ENCODE measurements at places on chromosomes 7 and 10.

- no peak for DNase-seq
Measured at GRCh38 chr7:97006816-97007582, 1.6 kb downstream of the DLX6 start.

DNA sequence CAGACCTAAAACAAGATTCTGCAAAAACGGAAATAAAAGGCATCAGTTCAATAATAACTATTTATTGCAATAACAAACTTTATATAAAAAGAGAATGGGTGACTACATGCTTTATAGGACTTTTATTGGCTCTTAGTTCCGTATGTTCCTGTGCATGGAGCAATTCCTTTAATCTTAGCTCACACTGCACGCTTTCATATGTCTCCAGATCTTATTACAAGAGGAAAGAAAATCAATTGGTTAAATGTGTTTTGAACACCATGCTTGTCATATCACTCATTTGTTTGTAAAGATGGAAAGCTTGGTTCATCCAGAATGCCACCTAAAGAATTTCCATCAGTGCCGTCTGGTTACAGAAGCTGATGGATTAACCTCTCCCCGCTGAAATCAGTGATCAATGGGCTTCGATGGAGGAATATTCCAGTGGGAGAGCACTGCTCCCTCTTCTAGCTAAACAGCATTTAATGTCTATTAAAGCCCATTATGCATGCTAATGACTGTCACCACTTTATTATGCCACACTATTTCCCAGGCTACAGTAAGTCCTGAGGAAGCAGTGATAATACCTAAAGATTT is 210.3 kb downstream of the GLI3 start:
- DNase-seq: no peak

DNA sequence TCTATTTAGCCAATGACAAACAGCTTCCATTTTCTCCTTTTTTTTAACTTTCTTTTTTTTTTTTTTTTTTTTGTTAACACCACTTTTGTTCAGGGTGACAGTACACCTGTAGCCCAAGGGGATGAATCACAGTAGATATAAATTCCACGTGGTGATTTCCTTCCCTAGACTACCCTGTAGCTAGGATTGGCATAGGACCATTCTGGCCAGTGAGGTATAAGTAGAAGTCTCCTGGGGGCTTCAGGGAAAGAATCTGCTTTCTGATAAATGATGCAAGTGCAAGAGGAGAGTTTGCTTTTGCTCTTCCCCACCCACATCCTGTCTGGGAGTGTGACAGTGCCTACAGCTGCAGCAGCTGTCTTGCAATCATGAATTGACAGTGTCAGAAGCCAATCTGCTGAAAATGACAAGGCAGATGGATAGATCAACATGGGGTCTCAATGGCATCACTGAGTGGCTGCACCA is 63.2 kb upstream of the TOMM7 start:
- no peak for DNase-seq

- no peak for DNase-seq
Measured at GRCh38 chr7:103605640-103606039, 159.6 kb upstream of the SLC26A5 start.

DNA sequence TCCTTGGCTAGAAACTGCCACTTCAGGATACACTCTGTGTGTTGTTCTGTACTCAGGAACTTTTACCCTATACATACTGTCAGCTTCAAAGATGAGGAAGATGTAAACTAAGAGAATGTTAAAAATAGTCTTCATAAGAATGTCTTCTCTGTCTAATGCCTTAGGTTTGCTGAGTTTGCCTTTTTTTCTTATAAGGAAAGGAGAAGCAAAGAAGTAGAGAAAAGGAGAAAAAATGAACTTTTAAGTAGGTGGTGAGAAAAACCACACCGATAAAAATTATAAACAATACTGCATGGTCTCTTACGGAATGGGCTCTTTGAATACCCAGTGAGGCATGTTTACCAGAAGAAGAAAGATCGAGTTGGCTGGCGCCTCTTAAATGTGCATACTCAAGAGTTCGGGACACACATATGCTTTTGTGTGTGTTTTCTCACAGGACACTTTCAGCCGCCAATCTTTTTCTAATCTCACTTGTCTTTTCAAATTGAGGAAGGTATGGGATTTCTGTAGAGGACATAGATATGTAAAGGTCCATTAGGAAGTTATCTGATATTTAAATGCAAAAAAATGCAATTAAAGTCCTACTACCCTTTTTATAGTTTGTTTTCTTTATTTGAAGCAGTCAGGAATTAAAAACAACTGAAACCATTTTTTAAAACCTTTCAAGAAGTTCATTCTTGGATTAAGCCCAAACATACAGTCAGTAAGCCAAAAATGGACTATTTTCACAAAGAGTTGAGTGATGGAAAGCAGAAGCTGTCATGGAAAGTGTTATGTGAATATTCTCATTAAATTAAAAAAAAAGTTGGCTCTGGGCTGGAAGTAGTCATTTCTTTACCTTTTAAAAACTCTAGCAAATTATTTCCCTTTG is 100.6 kb upstream of the MDFIC start:
- DNase-seq: peak; percentile 39

DNA sequence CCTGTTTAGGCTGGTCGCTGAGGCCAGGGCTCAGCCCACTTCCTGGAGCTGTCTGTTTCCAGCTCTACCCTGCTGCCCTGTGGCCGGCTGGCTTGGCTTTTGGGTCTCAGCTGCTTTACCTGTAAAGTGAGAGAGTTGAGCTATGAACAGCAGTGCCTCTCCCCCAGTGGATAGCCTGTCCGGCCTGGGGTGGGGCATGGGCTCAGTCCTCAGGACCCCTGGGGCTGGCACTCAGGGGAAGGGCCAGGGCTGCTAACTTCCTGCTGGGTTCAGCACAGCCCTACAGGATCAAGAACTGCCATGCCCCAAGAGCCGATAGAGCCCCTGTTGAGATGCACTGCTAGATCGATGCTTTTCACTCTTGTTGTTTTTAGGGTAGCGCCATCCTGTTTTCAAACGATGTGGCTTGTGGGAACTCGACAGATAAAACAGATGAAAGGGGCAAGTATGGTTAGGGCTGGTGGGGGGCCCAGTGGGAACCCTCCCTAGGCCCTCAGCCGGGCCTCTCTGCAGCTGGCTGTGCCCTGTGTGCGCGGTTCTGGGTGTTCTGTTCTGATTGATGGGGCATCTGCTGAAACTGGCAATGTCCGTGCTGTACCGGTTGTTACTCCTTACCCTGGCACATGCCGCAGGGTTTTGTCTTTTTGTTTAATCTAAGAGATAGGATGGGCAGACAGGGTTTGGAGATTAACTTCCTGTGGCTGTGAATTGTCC is 10.0 kb upstream of the SFRP5 start:
- DNase-seq: no peak

- peak; percentile 91 for DNase-seq
Measured at GRCh38 chr10:79445161-79445976, at the start of gene ZCCHC24. TSS of gene ZCCHC24 (minus strand) at chr10:79445624. CDS start at chr10:79445440, 184 bp downstream.

DNA sequence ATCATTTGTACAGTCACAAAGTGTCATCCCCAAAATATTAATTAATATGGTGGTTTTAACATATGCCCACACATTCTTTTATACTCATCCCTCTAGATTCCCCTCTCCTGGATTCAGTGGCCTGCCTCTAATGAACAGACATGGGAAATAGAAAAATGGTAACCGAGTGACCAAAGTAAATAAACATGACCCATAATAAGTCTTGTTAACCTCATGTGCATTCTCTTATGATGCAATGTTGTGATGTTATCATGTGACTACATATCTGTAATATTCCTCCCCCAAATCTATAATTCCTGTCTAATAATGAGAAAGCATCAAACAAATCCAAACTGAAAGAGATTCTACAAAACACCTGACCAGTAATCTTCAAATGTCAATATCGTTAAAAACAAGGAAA is 164.5 kb upstream of the PRSS1 start:
- DNase-seq: no peak

DNA sequence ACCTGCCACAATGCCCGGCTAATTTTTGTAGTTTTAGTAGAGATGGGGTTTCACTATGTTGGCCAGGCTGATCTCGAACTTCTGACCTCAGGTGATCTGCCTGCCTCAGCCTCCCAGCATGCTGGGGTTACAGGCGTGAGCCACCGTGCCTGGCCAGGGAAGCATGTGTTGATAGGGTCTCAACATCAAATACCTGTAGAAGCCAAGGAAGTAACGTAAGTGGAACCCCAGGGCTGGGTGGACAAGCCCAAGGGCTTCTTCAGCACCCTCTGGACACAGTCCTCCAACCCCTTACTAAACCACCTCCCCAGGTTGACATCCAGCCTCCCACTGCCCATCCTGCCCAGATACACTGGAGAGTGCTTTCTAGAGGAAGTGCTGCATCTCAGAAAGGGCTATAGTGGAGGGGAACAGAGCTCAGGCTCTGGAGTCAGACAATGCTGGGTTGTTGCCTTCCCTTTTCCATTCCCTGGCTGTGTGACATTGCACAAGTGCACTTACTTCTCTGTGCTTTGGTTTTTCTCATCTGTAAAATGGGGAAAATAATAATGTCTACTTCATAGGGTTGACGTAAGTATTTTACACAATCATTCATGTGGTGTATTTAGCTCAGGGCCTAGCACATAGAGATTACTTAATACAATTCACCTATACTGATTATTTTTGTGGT is 73.9 kb upstream of the KAT6B start:
- DNase-seq: no peak

DNA sequence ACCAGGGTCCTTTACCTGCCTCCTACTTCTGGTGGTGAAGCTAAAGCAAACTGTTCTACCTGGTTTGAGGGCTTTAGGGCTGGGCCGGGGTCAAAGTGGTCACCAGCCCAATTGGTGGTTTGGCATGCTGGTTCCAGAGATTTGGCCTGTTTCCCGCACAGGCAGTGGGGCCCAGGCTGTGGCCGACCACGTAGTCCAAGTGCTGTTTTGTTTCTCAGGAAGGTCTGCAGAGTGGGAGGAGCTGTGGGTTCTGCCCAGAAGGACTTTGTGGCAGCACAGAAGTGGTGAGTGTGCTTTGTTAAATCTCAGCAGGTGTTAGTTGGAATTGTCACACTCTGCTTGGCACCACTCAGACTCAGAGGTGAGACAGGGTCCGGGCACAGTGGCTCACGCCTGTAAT is 85.8 kb downstream of the MKX start:
- no peak for DNase-seq

GRCh38 chr7:96649981-96650380 is 59.7 kb downstream of the SEM1 start:
- DNase-seq: no peak

- no peak for DNase-seq
Measured at GRCh38 chr7:36994456-36995112, 270.3 kb upstream of the AOAH start.

DNA sequence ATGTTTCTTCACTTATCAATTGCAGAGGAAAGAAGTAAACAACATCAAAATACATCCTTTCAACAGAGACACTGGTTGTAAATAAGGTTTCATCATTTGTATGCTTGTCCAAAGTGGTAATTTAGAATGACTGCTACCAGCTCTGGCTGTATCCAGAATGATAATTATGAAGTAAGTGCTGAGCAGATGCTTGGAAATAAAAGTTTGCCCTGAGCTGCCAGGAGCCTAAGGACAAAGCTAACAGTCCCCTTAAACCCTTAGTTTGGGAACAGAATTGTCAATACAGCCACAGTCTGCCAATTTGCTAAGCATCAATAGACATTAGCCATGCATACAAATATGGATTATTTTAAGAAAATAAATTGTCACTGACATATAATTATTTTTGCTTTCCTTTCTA is 147.0 kb upstream of the SLC13A1 start:
- no peak for DNase-seq

DNA sequence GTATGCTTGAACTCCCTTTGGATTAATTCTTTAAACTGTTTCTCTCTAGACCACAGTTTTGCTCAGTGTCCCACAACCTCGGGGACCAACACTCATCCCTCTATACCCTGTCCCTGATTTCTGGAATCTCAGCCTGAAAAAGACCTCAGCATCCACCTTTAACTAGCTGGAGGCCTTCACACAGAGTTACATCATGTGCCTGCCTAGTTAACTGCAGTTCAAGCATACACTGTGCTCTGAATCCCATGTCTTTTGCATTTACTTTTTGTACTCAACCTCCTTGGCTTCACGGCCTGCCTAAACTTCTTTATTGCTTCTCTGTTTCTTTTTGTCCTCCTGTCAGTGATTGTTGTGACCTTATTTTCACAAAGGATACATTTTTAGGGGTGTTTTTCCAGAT is 66.7 kb downstream of the PRKG1 start:
- DNase-seq: no peak

- no peak for DNase-seq
Measured at GRCh38 chr7:50359995-50360925, 55.7 kb downstream of the IKZF1 start.

GRCh38 chr10:125661431-125661940 is 21.5 kb downstream of the TEX36 start:
- no peak for DNase-seq

GRCh38 chr7:38448584-38449234 is 175.3 kb upstream of the TARP start:
- no peak for DNase-seq

DNA sequence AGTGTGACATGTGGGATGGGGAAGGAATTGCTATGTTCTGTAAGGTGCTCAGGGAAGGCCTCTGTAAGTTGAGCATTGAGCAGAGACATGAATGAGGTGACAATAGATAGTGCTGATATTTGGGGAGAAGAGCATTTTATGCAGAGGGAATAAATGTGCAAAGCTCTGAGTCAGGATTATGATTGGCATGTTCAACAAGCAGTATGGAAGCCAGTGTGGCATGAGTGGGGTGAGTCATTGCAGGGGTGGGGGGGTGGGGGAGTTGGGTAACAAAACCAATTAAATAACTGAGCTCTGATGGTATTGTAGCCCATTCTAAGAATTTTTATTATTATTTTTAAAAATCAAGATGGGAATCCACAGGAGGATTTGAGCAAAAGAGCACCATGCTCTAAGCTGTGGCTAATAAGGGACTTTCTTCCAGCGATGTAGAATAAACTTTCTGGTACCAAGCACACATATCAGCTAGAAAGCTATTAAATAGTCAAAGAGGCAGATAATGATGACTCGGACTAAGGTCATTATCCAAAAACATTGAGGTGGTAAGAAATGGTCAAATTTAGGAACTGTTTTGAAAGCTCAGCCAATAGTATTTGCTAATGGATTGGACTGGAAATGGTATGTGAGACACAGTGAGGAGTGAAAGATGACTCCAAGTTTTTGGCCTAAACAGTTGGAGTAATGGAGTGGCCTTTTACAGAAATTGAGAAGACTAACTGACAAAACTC is 96.4 kb downstream of the PRKG1 start:
- DNase-seq: no peak

GRCh38 chr10:77333610-77334340 is 303.8 kb downstream of the KCNMA1 start:
- DNase-seq: no peak
